COR-L47 (cell line): ENCODE measurements at places on chromosomes 11 and 22.

GRCh38 chr11:34086554-34087283, 18.7 kb upstream of the NAT10 start:
- no peak for DNase-seq

DNA sequence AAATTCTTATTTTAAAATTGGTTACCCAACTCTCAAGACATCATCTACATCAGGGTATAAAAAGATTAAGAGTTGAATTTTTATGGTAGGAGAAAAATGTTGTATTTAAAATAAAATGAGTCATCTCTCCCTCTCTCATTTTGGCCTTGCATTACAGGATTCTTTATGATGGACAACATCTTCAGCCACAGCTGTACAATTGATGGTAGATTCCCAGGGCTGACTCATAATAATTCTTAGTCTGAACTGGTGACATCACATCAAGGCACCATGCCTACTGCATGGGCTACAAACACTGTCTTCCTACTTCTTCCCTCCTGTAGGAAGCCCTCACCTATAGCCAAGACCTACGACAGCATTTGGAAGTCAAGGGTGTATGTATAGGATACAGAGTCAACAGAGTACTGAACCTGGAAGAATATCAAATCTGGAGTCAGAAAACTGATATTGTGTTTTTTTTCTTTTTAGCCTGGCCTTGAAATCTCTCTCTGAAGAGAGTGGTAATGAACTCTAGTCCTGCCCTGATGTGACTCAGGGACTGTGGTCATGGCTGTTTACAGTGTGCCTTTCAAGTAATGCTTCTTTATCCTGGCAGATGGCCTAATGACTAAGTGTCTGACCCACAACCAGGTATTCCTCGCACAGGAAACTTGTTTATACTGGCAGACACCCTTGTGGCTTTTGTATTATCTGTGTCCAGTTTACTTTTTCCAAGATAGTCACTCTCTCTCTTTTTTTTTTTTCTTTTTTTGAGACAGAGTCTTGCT, 32.5 kb downstream of the MRGPRX2 start:
- no peak for DNase-seq

DNA sequence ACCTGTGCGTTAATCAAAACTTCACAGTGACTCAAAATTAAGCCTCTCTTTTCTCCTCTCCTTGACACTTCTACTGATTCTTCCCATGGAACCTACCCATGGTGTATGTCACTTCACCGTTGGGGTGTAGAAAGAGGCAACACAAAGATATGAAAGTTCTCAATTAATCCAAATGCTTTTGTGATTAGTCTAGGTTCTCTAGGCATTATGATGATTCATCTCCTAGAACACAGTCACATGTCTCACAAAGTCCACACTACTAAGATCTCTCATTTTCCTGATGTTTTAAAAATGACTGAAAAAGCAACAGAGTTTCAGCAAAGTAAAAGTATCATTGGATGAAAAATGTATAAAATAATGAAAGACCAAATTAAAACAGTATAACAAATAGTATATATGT, 13.7 kb upstream of the SCGB2A2 start:
- no peak for DNase-seq

DNA sequence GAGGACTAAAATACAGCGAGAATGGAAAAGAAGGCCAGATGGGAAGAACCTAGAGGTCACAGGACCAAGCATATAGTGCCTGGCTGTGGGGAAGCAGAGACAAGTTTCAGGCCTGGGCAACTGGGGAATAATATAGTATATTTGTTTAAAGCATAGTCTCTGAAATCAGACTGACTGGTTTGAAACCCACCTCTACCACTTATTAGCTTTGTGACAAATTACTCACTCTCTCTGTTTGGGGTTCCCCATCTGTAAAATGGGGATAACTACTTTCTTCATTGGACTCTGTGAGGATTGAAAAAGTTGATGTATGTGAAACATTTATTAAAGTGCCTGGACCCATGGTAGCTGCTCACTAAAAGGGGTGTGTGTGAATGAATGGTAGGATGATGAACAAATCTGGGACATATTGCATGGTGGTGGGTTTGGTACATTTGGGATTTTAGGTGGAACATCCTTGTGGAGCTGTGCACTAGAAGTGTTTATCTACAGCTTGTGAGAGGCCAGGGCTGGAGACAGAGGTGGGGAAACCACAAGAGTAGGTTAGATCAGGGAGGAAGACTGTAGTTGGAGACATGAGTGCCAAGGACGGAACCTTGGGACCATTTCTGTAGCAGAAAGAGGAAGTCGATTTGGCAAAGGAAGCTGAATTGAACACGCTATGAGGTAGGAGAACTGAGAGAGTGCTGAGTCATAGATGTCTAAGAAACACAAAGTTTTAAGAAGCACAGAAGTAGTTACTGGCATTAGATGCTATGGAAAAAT, 52.6 kb downstream of the SWAP70 start:
- no peak for DNase-seq

- no peak for DNase-seq
Observed at GRCh38 chr22:32628628-32629572, 154.3 kb downstream of the FBXO7 start.

DNA sequence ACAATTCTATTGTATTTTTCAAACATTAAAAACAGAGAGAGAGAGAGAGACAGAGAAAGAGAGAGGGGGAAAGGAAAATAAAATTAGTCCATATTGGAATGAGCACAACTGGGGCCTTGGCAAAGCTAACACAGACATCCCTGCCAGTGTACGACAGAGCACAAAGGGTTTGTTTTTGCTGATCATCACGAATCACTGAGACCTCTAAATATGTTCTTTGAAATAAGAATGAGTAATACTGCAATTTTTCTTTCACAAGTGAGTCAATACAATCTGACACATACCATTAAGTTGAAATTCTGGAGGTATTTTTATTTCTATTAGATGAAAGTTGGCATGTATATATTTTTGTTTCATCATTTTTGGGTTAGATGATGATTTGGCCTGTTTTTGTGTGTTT, 27.0 kb upstream of the LRRC4C start:
- DNase-seq = no peak

- DNase-seq = no peak
Observed at GRCh38 chr11:33471541-33471940, 214.4 kb downstream of the HIPK3 start.

GRCh38 chr11:92837595-92837994, 131.9 kb upstream of the MTNR1B start:
- DNase-seq = peak; percentile 36

DNA sequence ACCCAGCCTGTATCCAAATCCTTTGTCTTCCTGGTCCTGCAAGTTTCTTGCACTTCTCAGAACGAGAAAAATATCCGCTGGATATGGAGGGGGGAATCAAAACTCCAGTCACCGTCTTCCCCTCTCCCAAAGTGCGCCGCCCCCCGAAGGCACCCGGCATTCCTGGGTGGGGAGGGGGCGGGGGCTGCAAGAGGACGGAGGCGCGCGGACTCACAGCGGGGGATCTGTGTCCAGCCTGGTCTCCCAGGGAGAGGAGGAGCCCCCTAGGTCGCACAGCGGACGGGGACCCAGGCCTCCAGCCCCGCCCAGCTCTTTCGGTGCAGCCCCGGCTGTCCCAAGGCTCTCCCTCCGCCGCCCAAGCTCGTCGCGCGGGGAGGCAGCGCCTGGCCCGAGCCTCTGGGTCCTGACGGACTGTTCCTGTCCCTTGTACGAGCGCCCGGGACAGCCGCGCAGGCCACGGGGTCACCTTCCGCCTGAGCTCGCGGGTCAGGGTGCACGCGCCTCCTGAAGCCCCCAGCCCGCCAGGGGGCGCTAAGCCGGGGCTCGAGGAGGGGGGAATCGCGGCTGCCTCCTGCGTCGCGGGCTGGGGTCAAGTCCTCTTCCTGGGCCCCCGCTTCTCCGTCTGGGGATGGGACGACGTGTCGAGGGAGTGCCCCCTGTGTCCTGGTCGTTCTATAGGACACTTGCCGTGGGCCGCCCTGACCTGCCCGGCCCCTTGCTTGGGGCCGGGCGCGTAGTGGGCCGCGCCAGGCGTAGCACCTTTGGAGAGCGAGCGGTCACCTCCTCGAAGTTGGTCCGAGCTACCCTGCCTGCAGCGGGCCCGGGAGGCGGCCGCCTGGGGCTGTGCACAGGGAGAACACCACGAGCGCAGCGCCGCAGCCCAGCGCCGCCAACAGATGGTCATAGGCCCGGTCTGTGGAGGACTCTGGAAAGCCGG, 2.4 kb upstream of the WNT11 start:
- DNase-seq = peak; percentile 35

DNA sequence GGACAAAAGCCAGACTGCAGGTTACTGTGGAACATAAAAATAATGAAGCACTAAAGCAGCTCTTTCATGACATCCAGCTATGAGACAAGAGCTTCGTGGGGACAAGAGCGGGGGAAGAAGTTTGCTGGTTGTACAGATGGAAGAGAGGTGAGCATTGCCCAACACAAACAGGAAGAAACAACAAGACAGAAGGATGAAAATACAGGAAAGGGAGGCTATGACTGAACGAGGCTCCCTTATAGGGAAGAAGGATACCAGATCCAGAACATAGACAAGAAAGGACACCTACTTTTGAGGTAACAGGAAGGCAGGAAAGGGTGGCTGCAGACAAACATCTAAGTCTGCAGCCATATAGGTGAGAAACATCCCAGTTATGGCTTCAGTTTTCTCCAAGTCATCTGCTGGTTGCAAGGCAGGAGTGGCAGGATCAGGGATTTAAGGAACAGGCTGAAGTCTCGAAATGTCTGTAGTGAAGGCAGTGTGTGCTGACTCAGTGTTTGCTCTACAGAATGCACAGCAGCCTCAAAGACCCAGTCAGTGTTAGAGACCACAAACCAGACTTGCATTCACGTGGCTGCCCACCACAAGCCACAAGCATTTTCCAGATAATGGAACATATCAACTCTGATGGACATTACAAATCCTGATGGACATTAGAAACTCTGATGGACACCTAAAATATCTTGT, 1.9 kb downstream of the CLTCL1 start:
- no peak for DNase-seq

GRCh38 chr11:66146940-66147339, 76.9 kb downstream of the PACS1 start:
- DNase-seq = no peak

DNA sequence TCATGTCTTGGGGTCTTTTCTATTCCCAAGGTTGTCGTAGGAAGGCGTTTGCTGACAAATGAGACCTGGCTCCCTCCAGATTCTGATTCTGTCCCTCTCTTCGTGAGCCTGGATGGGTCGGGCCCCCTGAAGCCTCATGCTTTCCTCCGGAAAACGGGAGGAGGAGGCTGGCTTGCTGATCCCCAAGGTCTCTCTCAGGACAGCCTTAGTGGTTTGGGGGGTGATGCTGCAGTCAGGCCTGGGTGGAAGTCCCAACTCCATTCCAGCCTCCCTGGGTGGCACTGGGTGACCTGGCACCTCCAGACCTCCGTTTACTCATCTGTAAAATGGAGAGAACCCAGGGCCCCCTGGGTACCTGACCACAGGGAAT, 23.4 kb upstream of the SMIM38 start:
- DNase-seq = no peak

- no peak for DNase-seq
Observed at GRCh38 chr22:25777411-25777810, 35.4 kb downstream of the MYO18B start.

- no peak for DNase-seq
Observed at GRCh38 chr11:30431127-30431814, 108.4 kb downstream of the ARL14EP start.

- DNase-seq = no peak
Observed at GRCh38 chr11:95222817-95223216, 8.2 kb downstream of the SESN3 start.

DNA sequence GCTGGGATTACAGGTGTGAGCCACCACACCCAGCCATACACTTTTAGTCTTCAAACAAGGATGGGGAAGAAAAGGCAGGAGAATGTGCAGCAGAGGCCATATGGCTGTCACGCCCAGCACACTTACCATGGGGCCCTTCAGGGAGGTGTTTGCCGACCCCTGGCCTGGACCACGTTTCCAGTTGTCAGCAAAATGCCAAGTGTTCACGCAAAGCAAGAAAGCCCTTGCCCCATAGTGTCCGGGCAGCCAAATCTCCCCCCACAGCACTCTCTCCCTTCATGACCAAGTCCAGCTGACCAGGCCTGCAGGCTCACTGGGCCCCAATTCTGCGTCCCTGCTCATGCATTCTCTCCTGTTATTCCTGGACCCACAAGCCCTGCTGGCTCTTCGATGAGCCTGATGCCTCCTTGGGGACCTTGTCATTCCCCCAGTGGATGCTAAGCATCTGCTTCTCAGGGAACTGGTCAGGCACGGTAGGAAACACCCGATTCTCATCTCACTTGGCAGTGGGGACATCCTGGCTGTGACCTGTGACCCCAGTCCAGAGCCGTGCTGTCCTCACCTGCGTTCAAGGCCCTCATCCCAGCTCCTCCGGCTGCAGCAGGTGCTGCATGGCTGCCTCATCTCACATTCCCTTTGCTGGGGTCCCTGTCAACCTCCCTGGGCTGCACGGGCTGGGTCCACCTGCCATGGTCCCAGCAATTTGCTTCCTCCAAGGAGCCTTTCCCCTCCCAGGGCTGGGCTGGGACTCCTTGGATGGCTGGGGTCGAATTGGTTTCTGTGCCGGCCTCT, 96.4 kb downstream of the CTTN start:
- no peak for DNase-seq

DNA sequence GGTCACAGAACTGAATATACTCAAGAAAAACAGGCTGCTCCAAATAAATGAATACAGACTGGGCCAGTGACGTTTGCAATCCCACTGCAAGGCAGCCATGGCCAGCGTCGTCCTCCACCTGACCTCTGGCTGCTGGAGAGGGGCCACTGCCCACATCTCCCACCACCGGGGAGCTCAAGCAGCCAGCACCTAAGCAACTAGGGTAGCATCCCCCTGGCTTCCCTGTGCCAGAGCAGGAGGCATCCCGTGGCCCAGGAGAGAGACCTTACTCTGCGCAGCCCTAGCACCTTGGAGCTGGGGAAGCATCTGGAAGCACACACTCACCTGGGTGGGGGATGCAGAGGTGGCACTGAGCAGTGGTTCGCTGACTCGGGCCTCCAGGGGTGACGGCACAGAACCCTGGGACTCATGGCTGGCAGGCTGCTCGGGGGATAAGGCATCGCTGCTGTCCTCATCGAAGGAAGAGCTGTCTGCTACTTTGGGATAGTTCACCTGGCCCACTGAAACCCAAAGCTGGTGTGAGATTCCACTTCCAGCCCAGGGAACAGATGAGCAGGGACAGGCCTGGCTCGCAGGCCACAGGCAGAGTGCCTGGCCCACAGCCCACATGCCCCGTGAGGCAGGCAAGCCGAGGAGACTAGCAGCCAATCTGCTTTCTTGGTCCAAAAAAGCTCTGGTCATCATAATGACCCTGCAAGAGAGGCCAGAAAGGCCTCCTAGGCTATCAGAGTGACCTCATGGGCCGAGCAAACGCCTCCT, 53.7 kb downstream of the SGSM3 start:
- no peak for DNase-seq

DNA sequence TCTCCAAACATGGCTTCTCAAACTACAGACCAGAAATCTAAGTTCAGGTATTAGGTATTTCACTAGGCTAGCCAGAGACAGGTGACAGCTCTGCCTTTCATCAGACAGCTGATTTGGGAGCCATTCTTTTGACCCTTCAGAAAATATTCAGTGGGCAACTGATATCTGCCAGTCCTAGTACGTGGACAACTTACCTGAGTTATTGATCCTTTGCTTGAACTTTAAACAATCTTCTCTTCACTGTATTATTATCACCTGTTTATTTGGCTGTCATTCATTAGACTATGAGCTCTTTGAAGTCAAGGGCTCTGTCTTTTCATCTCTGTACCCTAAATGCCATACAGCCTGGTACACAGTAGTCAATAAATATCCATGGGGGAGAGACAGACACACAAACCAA, 17.2 kb downstream of the TRIM66 start:
- DNase-seq = no peak
